ENCODE measurements at places on chromosomes 6 and 20. TPM values are rescaled to one million over a fixed set of nuclear protein-coding genes. Genes with fewer than 3 reads are reported as not detected.

The CALHM5 gene
- total RNA-seq, result 0.17 TPM

The GABRR1 gene
- total RNA-seq, result not detected

GRCh38 chr20:15655295-15655874, 917.9 kb downstream of the KIF16B start:
- no peak overlapping the region for H3K27ac ChIP-seq
- no peak for DNase-seq
- peaks cover 4% of the 10 kb centered on the region for H3K4me1 ChIP-seq
- H3K36me3 ChIP-seq, result no peaks in the 10 kb centered on the region
- no peaks in the 10 kb centered on the region for H3K27me3 ChIP-seq
- no peak overlapping the region for H3K4me3 ChIP-seq

The PSORS1C1 gene
- total RNA-seq, result 0.44 TPM

DNA sequence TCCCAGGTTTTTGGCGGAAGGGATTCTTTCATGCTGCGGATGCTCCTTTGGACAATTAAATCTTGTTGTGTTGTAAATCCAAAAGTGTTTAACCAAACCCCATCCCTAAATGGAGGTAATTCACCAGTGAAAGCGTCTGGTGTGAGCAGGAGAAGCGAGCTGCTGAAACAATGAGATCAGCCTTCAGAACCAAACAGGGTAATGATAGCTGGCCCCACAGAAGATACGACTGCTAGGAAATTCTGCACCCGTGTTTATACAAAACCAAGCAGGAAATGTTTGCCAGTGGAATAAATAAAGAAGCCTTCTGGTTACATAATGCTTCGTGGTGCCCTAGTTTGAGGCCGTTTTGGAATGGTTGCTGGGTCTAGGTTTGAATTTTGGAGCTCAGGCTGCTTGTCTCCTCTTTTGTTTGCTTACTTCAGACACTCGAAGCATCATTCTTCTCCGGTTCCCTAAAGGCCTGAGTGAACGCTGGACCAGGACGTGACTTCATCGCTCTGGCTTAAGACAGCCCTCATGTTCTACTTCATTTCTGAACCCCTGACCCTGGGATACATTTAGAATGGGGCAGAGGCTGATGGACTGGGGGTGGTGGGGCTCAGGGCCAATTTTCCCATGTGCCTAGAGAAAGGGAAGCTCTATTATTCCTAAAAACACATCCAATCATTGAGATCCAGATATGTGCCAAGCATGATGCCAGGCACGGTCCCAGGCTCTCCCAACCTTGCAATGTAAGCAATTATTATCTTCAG, 61.6 kb upstream of the JAG1 start:
- no peaks in the 10 kb centered on the region for H3K27me3 ChIP-seq
- DNase-seq, result no peak
- no peak overlapping the region for H3K27ac ChIP-seq
- no peaks in the 10 kb centered on the region for H3K36me3 ChIP-seq

GRCh38 chr6:144820270-144820669, 535.1 kb downstream of the UTRN start:
- no peaks in the 10 kb centered on the region for H3K4me1 ChIP-seq
- no peaks in the 10 kb centered on the region for H3K27me3 ChIP-seq
- H3K4me3 ChIP-seq, result no peak overlapping the region
- no peak for DNase-seq
- peaks cover 10% of the 10 kb centered on the region for H3K36me3 ChIP-seq
- no peak overlapping the region for H3K27ac ChIP-seq

DNA sequence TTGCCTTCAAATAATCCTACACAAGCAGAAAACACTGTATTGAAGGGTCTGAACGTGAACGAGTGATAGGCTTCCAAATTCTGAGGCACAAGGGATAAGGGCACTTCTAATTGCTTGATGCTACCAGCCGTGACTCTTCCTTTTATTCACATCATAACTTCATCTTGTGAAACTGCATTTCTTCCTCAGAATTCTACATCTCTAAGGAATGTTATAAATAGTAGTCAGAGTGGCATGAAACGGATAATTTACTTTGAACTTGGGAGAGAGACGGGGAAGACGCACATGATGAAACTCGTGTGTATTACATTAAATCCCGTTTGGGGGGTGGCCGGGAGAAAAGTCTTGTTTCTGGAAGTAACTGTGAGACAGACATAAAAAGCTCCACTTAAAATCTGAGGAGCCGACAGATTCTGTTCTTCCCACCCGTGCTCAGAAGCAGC, 754 bp downstream of the HDDC2 start:
- H3K36me3 ChIP-seq, result peaks cover 39% of the 10 kb centered on the region
- DNase-seq, result no peak
- H3K27me3 ChIP-seq, result peaks cover 14% of the 10 kb centered on the region
- H3K4me3 ChIP-seq, result peak overlapping the region; percentile 95
- peak overlapping the region; percentile 72 for H3K27ac ChIP-seq

DNA sequence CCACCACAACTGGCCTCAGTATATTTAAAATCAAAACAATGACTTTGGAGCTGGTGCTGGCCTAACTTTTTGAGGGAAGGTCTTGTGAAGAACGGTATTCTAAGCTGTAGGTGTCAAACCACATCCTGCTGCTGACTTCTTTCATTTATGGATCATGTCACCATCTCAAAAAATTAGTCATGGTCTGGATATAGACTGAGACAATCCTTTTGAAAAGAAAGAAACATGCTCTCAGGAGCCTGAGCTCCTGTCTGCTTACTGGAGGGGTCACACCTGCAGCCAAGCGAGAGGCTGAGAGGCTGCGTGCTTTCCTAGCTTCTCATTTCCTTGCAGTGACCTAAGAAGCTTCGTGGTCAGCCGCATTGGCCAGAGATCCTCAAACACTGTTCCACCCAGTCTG, 55.2 kb downstream of the TIAM2 start:
- no peaks in the 10 kb centered on the region for H3K4me1 ChIP-seq
- DNase-seq, result no peak
- H3K4me3 ChIP-seq, result no peak overlapping the region
- H3K27ac ChIP-seq, result no peak overlapping the region
